Epithelial cell of prostate (primary cell): ENCODE measurements at places on chromosomes 13 and 19.
A peak's percentile ranks its signal among the peaks of the same experiment; 100 is the strongest.

DNA sequence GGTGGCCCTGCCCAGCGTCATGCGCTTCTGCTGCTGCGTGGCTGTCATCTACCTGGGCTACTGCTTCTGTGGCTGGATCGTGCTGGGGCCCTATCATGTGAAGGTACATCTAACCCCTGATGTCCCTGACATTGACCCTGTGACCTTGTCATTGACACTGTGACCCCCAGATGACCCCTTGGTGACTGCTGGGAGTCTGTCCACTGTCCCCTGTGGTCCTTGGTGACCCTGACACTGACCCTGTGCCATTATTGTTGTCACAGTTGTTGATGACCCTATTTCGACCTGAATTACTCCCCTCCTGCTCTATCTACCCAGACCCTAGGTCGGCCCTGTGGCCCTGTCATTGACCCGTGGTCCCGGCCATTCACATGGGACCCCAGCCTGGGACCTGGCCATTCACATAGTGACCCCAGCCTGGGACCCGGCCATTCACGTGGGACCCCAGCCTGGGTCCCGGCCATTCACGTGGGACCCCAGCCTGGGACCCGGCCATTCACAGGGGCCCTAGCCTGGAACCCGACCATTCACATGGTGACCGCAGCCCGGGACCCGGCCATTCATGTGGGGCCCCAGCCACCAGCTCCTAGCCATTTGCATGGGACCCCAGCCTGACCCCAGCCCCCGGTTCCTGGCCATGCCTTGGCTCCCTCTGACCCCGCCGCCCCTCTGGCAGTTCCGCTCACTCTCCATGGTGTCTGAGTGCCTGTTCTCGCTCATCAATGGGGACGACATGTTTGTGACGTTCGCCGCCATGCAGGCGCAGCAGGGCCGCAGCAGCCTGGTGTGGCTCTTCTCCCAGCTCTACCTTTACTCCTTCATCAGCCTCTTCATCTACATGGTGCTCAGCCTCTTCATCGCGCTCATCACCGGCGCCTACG, 5.7 kb upstream of the PNPLA6 start:
- no peak for DNase-seq

- no peak for DNase-seq
Observed at GRCh38 chr19:1042689-1043511, 3.0 kb downstream of the ABCA7 start.

DNA sequence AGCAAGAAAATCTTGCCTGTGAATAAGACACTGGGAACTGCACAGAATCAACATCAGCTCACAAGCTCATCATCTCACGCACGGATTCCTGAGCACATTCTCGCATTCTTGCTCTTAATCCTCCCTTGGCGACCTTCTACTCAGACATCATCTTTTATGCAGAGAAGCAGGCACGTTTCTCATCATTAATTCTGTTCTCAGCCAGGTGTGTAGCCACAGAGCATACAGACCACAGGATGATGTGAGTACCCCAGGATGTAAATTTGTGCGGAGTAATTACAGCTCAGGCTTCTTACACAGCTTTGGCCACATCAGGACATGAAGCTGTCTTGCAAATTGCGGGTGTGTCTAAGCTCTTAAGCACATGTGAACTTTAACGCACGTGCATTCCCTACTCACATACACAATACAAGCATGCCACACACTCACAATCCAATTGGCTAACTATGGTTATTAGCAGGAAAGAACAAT, 36.5 kb upstream of the SACS start:
- DNase-seq, result no peak

GRCh38 chr13:36857253-36857652, 38.2 kb downstream of the RFXAP start:
- DNase-seq, result no peak

DNA sequence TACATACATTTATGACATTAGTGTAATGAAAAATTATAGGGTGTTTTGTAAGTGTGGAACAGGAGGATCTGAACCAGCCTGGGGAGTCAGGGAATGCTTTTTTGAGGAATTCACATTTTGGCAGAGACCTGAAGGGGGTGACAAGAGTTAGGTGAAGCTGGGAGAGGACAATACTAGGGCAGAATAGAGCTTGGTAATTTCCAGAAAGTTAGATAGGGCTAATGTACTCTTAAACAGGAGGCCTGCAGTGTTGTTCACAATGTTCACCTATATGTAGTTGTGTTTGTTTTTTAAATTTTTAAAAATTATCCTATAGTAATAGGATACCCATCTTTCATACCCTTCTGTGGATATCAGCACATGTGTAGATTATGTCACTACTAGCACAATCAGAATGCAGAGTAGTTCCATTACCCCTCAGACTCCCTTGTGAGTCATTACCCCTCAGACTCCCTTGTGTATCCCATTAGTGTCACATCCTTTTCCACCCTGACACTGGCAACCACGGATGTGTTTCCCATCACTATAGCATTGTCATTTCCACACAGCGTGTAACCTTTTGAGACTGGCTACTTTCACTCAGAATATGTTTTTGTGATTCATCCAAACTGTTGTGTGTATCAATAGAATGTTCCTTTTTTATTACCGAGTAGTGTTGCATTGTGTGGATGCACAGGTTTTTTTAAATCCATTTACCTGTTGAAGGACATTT, 43.1 kb downstream of the PCCA start:
- DNase-seq, result peak; percentile 22

GRCh38 chr19:7734220-7735203, 2.6 kb upstream of the CLEC4G start:
- DNase-seq, result no peak

DNA sequence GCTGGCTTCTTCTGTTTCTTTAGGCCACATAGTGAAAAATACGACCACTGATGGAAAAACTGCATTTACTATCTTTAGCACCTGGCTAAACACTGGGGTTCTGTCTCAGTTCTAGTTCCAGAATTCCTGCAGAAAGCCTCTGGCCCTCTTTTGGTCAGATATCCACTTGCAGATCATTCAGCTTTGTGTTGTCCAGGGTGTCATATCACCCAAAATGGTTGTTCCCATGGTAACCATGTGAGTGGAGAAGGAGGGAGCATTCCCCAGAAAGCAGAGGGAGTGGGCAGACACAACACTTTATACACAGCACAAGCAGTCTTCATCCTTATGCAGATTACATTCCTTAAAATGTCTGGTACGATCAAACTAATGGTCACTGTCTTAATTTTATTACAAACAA, 73.5 kb downstream of the CAB39L start:
- DNase-seq, result no peak

DNA sequence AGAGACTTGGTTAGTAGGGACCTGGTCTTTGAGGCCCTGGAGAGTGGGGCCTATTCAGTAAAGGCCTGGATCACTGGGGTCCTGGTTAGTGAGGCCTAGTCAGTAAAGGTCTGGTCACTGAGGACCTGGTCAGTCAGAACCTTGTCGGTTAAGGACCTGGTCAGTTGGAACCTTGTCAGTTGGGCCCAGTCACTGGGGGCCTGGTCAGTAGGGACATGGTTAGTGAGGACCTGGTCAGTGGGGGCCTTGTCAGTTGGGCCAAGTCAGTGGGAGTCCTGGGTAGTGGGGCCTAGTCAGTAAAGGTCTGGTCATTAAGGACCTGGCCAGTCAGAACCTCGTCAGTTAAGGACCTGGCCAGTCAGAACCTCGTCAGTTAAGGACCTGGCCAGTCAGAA, 43.2 kb upstream of the TPM4 start:
- DNase-seq, result no peak

DNA sequence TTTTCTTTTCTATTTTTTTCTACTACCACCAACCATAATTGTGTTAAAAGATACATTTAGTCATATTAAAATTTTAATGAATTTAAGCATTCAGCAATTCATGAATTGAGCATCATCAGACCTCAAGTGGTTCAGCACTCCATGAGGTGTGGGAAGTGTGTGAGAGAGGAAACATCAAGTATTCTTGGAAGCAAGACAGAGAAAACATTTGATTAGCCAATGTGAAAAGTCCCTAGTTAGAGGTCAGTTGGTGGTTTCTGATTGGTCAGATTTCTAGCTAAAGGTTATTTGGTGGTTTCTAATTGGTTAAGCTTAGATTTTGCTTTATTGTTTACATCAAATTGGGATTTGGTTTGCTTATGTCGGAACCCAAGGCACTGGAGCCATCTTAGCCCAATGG, 134.7 kb downstream of the KLF5 start:
- DNase-seq, result no peak
